ENCODE measurements at places on chromosomes 6 and 20.

GRCh38 chr20:40565001-40565681, 123.9 kb downstream of the MAFB start:
- peak; percentile 92 for DNase-seq

DNA sequence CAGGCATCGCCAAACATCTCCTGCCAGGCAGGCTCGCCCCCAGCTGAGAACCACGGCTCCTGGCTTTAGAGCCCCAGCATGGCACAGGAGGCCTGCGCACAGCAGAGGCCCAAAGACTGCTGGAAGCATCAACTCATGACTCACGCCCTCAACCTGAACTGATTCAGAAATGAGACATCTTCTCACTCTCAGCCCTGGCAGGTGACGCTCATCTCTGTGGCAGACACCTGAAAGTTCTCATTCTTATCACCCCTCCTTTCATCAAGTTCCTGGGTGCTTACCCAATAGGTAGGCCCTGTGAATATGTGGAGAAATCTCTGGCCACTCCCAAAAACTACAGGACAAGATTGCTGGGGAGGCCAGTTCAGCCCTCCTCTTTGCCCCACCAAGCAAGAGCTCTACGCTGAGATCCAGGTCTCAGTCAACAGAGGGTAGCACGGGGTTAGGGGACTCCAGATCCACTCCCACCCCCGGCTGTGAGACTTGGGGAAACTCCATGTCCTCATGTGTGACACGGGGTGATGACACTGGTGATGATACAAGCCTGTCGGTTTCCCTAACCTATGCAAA, 11.3 kb downstream of the NFATC2 start:
- DNase-seq, result peak; percentile 71

DNA sequence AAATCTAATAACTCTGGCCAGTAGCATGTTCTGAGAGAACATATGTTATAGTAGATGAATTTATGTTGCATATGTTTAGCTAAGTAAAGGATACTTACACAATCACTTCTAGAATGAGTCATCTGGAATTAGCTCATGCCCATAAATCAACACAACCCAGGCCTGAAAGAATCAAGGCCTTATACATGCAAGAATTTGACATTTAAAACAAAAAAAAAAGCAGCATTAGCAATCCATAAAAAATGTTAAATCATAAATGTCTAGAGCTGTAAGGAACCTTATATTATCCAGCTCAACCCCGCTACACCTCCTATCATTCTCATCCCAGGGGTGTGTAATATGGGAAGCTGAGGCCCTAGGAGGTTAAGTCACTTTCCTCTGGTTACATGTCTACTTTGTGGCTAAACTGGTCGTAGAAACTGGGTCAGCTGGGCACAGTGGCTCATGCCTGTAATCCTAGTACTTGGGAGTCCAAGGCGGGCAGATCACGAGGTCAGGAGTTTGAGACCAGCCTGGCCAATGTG, 105.2 kb upstream of the CARMIL1 start:
- DNase-seq, result peak; percentile 92

- no peak for DNase-seq
Measured at GRCh38 chr6:115137910-115138309, 795.1 kb upstream of the HS3ST5 start.

DNA sequence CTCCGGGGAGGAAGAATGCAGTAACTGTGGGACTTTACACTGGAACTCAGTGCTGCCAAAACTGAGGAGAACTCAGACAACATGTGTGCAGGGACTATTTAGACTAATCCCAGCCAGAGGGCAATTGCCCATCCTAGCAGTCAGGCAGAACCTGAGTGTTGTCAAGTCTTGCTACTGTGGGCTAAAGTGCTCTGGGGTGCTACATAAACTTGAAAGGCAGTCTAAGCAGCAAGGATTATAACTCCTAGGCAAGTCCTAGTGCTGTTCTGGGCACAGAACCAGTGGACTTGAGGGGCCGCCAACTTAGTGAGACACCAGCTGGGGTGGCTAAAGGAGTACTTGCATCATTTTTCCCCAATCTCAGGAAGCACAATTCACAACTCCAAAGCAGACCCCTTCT, 363.8 kb upstream of the PTCHD4 start:
- no peak for DNase-seq

DNA sequence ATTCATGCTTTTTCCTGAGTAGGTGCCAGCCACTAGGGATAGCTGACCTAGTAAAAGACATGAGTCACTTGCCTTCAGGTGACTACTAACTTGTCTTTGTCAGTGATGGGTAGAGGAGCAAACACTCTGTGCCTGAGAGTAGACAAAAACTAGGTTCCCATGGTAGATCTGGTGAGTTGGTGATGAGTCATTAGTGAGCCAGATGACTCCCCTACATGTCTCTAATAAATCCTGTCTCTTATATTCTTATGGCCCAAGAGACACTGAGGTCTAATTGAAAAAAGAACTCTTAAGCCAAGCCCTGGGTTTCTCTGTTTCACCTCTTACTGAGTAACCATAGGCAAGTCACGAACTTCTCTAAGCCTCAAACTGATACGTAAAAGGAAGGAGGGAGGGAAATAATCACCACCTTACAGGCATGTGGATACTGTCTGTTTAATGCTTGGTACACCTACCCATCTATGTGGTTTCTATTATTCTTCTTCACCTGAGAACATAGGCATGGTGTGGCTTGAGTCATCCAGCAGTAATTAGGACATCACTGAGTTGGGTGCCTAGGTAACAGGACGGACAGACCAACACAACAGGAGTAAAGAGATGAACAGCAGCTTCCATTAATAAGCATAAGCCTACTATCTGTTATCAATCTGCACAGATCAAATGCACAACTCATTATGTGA, 20.3 kb downstream of the TTPAL start:
- peak; percentile 99 for DNase-seq

GRCh38 chr6:158662954-158663624, 13.2 kb downstream of the SYTL3 start:
- peak; percentile 68 for DNase-seq

DNA sequence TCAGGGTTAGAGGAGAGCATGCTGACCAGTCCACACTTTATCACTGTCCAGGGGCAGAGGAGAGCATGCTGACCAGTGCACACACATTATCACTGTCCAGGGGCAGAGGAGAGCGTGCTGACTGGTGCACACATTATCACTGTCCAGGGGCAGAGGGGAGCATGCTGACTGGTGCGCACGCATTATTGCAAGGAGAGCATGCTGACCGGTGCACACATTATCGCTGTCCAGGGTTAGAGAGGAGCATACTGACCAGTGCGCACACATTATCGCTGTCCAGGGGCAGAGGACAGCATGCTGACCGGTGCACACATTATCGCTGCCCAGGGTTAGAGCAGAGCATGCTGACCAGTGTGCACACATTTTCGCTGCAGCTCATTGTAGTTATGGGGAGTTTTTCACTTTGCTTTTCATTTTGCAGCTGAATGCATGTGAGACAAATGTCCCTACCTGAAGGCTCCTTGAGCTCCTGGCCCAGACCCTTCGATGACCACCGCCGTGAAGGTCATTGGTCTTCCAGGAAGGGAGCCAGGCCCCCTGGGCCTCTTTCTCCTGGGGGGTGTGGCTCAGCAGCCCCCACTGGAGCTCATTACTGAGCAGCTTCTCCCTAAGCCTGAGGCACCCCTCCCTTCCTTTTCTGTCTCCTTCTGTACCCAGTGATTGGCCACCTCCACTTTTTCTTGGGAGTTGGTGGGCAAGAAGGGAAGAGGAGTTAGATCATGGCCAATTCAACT, 178.8 kb upstream of the AFDN start:
- DNase-seq, result no peak
